ENCODE measurements at places on chromosomes 4 and X. TPM values are rescaled to one million over a fixed set of nuclear protein-coding genes. Genes with fewer than 3 reads are reported as not detected.

DNA sequence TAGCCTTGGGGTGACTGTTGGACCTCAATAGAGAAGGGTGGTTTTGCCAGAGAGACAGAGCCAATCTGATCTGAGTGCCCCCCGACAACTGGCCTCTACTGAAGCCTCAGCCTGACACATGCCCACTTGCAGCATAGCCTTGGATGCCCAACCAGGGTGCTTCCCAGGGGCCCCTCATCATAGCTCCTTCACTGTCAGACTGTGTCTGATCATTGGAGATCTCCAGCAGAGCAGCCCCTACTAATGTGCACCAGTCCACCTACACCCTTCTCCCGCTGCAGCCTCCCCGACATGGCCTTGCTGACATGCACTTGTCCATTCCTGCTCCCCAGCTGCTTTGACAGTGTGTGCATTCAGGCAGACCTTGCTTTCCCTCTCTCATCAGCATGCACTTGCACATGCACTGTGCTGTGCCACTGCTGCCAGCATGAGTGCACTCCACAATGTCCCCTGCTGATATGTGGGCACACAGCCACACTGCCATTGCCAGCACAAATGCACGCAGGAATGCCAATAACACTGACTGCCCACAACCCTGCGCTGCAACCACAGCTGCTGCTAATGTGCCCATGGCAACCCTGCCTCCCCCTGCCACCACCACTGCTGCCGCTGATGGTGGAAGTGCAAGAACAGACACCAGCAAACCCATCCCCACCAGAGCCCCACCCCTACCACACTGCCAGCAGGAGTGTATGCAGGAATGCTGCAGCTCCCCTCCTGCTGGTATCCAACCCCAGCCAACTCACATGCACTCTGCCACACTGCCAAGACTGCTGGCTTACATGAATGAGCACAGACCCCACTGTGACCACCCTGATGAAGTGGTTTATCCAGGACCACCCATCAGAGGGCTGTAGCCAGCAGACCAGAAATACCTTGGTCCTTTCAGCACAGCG is 68.1 kb upstream of the ZMAT1 start:
- no peak for DNase-seq

Gene ARHGAP4
- total RNA-seq, result 10.2 TPM

- no peak for DNase-seq
Measured at GRCh38 chr4:138090918-138091676, 151.1 kb downstream of the SLC7A11 start.

Gene ACTRT1
- not detected for total RNA-seq

Gene DACH2
- 1.0 TPM for total RNA-seq

DNA sequence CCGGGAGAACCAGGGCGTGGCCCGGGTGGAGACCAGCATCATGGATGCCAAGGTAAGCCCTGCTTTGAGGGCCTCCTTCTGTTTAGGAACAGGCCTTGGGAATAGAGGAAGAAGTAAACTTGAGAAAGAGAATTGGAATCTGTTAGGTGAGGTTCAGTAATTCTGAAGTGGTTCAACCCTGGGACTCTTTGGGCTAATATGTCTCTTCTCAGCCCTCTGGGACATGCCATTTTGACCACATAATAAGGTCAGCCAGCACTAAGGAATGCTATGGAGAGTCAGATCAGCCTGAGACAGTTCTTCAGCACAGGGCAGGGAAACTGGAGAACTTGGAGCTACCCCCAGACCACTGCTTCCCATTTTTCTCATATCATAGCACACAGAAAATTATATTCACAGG is 63.3 kb upstream of the PRPS1 start:
- DNase-seq, result no peak

Gene NDP
- total RNA-seq, result 4.3 TPM

DNA sequence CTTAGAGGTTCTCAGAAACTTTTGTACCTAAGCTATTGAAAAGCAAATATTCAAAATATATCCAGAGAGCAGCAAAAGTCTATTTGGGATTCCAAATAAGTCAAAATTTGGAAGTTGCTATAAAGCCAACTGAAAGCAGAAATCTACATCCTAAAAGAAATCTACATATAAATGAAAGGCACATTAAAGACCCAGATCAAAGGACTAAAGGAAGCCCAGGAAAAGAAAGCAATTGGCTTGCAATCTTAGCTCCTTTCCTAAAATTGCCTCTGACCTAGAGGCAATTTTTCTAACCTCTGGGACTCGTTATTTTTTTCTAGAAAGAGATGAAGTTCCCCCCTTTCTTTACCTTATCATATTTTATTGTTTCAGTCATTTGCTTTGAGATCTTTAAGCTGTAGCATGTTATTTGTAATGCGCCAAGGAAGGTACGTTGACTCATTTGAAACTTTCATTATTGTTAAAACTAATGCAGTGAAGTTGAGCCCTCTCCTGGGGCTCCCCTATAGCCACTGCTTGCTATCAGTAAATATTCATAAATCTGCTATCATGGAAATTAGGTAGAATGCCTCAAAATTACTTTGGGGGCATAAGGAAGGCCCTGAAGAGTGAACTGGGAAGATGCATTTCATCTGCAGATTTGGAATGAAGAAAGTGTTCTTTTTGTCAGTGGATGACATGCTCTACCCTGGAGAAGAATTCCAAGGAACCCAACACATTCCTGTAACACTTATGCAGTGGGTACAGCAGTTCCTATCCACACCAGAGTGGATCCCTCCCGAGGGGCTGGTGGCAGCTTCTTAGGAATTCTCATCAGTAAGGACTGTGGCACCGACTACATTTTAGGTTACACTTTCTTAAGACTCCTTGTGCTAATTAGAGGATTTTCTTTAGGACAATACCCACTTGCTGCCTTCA is 177.8 kb upstream of the IGFBP7 start:
- no peak for DNase-seq

Gene DCLK2
- 29.2 TPM for total RNA-seq

- no peak for DNase-seq
Measured at GRCh38 chr4:25297528-25298242, 14.9 kb upstream of the ZCCHC4 start.

DNA sequence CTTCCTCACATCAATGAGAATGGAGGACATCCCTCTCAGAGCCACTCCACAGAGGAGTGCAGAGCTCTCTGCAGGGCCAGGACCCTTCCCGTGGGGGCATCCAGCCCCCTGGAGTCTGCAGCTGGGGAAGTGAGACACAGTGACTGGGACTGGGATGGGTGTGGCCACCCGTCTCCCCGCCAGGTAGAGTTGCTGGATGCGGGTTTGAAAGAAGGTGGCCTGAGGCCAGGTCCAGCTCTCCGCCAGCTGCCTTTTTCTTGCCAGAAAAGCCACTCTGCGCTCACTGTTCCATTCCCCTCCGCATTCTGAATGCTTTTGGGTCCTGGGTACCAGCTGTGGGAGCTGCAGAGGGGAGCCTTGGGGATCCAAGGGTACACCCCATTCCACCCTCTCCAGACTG is 82.6 kb downstream of the ABLIM2 start:
- no peak for DNase-seq
